Kidney glomerular epithelial cell (primary cell): ENCODE measurements at places on chromosomes 11 and 22.
A peak's percentile ranks its signal among the peaks of the same experiment; 100 is the strongest.

DNA sequence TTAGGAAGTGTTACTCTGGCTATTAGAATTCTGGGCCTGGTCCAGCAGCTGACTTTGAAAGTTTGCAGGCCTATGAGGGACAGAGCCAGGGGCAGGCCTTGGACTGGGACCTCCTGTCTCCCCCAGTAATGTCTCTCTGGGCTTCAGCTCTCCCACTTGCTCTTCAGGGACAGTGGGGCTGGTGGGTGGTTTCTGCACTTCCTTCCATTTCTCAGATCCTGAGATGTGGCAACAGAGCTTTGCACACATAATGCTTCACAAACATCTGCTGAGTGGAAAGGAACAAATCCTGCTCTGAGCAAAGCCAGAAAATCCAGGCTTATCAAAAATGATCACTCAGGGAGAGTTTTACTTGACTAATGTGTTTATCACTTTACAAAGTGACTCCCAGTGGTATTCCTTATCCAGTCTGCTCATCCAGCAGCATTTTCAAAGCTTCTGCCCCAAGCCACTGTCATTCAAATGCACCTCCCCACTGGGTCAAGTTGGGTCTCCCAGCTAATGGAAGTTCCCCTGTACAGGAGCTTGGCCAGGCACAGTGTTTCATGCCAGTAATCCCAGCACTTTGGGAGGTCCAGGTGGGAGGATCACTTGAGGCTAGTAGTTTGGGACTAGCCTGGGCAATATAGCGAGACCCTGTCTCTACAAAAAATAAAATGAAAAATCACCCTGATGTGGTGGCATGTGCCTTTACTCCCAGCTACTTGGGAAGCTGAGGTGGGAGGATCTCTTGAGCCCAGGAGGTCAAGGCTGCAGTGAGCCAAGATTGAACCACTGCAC lies 13.5 kb upstream of the OSBP2 start:
- DNase-seq: no peak

- no peak for DNase-seq
Observed at GRCh38 chr11:9362393-9362863, 22.0 kb upstream of the IPO7 start.

GRCh38 chr11:69501891-69502860 lies 20.7 kb downstream of the LINC01488 start:
- no peak for DNase-seq

- DNase-seq: no peak
Observed at GRCh38 chr11:128279866-128280265, 307.5 kb downstream of the ETS1 start.

DNA sequence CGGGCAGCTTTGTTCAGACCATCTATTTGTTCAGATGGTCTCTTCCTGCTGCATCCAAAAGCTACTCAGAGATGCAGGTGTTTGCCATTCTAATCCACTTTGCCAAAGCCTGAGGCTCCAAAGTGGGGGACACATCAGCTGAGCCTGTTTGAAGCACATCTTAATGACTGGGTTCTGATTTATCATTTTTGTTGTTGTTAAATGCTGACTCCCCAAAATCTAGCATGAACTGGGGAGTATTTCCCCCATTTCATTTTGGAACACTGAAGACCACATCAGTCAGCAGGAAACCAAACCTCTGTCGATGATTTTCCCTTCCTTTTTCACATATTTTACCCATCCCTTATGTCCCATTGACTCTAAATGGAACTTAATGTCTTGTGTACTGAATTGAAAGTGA lies 262.6 kb downstream of the NTM start:
- no peak for DNase-seq

DNA sequence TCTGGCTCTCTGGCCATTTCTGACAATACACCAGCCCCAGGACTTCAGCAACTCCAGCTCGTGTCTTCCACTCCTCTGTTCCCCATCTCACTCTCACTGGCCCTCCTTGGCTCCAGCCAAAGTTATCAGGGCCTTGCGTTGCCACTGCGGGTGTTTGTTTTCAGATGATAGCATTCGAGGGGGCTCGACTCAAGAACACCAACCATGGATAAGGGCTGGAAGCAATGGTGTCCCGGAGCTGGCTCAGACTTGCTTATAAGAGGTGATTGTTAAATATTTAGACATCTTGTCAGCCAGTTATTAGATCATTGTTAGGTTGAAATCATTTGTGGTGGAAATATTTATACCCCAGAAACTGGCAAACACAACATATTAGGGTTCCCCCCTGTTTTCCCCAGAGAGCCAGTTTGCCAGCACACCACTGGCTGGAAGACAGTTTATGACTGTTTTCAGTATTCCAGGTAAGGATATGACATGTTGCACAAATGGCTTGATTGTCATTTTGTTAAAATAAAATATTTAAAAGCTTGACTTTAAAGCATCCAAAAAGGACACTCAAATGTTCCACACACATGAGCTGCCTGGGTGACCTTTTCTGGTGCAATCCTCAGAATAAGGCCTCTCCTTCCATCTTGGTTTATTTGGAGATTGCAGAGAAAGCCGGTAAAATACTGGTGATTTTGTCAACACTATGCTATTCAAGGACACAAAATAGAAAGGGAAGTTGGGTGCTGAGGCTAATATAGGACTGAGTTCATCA lies 98.3 kb downstream of the FBXO7 start:
- no peak for DNase-seq

DNA sequence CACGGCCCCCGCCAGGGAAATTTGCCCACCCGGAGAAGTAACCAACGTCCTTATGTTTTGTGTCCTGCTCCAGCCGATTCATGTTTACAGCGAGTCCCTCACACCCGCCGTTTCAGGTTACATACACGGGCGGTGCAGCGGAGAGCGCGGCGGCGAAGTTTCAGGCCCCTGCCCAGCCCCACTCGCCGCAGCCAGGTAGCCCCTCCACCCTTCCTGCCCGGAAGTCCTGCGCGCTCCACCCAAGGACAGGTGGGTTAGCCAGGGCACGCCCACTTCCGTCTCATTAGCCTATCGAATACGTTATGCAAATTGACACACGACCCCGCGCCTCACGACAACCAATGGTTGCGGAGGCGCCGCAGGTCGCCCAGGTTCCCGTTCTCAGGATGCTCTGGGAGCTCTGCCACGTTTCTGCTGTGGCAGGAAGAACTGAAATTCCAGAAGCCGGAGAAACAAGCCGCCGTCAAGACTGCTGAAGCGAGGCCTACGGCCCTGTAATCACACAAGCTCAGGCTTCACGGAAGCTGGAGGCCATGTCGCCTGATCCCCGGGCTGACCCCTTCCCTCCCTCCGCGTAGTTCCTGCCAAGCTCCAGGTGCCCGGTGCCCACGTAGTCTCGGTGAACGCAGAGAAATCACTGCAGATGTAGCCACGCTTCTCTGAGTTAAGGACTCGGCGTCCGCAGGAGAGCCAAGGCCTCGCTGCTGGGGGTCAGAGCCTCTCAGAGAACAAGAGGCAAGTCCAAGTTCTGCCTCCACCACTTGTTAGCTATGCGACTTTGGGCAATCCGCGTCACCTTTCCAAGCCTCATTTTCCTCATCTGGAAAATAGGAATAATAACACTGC lies 22.4 kb upstream of the MYH9 start:
- peak; percentile 97 for DNase-seq

DNA sequence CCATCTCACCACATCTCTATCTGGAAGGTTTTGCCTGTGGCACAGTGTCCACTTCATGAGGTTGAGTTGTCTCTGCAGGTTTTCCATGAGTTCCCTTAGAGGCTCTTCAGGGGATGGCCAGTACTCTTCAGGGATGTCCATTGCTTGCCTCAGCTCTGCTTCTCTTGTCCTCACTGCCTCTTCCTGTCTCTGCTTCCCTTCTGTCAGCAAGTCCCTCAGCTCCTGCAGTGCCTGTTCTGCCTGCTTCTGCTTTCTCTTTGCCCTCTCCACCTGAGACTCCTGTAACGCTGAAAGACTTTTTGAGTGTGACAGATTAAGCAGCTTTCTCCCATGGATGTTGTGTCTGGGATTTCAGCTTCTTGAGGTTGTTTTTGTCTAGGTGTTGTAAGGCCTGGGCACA lies 38.2 kb upstream of the MRPL17 start:
- no peak for DNase-seq

- DNase-seq: peak; percentile 21
Observed at GRCh38 chr22:39518144-39518786, 2.1 kb upstream of the ATF4 start.

DNA sequence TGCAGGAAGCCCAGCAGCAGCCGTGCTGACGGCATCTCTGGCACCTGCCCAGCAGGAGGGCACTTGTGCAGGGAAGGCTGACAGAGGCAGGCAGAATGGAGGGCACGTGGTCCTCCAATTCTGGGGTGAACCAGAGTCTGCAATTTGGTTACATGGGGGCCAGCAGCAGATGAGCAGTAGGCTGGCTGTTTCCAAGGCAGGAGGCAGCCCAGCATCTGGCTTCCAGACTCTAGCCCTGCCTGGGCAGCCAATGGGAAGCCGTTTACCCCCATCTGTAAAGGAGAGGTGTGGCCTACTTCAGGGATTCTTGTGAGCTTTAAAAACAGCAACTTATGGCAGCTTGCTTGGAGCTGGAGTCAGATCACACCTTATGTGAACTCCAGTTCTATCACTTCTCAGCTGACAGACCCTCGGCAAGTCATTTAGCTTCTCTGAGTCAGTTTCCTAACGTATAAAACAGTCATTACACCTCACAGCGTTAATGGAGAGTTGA lies 27.9 kb upstream of the RASL10A start:
- no peak for DNase-seq

GRCh38 chr22:40463017-40463631 lies 92.7 kb downstream of the SGSM3 start:
- DNase-seq: no peak

DNA sequence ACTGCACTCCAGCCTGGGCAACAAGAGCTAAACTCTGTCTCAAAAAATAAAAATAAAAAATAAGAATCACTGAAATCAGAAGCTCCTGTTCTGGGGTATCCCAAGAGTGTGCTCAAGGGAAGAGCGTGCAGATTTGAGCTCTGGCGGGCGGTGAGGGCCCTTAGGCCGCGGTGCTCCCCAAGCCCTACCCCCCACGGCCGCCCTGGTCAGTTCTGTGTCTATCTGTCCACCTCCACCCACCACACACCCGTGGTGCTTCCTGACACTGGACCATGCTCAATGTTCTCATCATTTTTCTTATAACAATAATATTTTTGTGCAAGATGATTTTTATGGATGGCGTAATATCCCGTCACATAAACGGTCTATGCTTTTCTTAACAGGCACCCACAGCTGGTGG lies 71.1 kb downstream of the RTL6 start:
- no peak for DNase-seq

GRCh38 chr11:11288972-11289616 lies 64.0 kb downstream of the CSNK2A3 start:
- DNase-seq: no peak

DNA sequence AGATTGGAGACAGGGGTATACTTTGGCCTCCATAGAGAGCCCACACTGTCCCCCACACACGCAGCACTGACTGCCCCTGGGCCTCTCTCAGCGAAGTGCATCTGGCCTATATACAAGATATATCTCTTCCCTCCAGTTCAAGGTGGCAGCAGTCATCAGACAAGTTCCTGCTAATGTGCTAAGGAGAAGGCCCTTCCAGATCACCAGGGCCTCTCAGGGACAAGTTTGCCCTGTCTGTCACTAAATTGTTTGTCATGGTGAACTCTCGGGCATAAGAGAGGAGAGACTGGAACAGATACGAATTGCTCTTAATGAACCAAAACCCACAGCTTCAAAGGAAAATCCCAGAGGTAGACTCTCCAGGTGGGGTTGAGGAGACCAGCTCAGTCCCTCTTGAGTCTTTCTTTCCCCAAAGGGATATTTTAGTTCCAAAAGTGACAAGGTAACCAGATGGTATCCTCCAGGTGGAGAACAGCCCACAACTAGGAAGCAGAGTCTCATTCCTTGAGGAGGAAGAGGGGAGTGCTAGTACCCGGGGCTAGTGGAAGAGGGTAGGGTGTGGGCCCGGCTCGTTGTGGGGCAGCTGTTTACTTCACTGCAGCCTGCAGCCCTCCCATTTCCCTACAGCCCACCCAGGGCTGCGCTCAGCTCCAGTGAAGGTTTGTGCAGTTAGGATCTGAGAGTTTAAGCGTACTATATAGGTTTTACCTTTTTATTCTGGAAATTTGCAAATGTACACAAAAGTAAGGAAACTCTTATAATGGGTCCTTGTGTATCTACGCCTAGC lies 2.2 kb upstream of the SLC35C1 start:
- no peak for DNase-seq

GRCh38 chr22:31106731-31107177 lies 614 bp downstream of the SELENOM start:
- DNase-seq: no peak

- no peak for DNase-seq
Observed at GRCh38 chr11:130439160-130439519, 9.3 kb upstream of the ADAMTS15 start.

- peak; percentile 2 for DNase-seq
Observed at GRCh38 chr11:16096336-16096735, 260.0 kb downstream of the SOX6 start.

DNA sequence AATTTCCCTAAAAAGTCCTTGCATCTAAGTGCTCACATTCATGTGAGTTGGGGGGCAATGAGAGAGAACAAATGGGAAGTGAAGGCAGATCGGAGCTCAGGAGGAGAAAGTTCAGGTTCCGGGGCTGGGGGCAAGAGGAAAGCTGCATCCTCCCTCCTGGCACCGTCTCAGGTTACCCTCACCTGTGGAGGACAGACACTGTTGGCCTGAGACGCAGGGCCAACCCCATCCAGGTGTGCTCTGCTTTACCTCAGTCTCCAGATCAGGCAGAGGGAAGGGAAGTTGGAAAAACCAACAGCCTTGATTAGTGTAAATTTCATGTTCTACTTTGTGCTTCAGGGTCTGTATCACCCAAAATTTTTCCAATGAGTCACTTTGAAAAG lies 146.9 kb downstream of the TRIM29 start:
- no peak for DNase-seq

DNA sequence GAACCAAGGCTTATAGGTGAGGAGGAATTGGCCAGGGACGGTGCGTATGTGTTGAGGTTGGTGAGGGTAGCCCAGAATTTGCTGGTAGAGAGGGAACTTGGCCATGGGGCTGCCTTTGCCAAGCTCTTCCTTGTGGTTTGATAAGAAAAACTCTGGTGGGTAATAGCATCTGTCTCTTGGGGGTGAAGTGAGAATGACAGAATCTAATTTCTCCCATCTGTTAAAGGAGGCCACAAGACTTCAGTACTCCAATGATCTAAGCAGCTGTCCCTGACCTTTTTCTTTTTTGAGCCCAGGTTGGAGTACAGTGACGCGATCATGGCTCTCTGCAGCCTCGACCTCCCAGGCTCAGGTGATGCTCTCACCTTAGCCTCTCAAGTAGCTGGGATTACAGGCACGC lies 36.0 kb upstream of the PICK1 start:
- DNase-seq: no peak
